ENCODE measurements at places on chromosomes 7 and 10.
A peak's percentile ranks its signal among the peaks of the same experiment; 100 is the strongest.

DNA sequence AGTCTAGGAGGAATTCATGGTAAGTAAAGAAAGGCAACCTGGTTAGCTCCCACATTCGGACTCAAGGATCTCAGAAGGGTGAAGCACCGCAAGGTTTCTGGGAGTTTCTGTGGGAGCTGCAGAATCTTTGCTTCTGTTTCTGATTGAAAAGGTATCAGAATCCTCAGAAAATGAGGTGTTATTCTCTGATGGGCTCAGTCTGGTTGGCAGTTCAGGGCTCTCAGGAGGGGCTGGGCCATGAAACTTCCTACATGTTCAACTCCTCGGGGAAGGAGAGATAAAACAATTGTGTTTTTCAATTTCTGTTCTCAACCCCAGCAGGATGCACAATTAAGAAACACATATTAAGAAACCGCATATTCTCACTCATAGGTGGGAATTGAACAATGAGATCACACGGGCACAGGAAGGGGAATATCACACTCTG lies 9.1 kb downstream of the OR2A7 start:
- peak; percentile 12 for DNase-seq

DNA sequence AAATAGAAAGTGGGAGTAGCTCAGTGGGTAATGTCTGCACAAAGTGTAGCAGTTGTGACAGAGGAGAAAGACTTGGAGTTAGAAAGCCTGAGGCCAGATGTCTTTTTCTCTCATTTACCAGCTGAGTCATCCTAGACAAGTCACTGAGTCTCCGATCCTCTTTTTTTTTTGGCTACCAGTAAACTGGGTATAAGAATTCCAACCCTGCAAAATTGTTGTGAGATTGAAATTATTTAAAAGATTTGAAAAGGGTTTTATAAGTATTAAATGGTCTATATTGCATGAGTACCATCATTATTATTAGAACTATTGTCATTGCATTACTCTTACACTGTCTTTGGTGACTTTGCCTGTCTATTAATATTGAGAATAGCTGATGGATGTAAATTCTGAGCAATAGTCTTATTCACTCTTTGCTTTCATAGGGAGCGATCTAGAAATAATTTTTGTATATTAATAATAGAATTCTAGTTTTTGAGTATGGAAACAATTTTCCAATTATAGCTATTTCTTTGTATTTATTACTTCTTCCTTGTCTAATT lies 74.0 kb downstream of the ARID5B start:
- peak; percentile 57 for DNase-seq

DNA sequence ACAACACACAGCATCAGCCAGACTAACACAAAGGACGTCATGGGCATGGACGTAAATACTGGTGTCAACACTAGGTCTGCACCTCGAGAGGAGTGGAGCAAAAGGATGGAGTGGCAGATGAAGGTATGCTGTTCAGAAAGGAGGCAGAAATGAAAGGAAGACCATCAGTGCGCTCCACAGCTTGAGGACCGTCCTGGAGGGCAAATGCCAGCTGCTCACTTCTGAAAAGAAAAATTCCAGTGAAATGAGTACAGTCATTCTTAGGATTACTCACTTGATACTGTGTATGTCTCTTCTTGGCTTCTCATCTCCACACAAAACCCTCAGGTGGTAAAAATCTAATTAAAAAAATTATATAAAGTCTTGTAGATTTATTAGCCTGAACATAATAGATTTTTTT lies 44.8 kb downstream of the EGFR start:
- peak; percentile 77 for DNase-seq

DNA sequence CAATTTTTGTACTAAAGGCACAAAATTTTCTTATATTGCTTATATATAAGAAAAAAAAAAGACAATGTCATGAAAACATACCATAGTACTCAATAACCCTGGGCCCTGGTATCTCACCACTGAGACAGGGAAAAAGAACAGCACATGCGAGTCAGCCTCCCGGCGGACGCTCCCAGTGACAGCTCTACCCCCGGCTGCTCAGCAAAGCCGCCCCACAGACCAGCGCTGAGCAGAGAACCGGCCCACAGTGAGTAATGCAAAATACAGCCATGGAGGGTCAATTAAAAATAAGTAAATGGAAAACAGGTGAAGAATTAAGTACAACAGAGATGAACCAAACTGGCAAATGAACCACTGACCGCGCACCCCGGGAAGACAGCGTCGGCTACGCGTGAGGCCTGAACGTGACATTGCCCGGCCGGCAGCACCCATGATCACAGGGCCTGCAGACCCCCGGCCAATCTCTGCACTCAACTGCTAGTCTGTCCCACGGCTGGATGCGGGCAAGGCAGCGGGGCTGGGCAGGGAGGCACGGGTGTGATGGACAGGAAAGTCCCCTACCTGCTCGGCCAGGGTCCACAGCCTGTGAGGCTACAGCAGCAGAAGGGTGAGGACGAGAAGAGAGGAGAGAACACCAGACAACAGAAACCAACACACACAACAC lies 175.9 kb downstream of the ZMYND11 start:
- no peak for DNase-seq

DNA sequence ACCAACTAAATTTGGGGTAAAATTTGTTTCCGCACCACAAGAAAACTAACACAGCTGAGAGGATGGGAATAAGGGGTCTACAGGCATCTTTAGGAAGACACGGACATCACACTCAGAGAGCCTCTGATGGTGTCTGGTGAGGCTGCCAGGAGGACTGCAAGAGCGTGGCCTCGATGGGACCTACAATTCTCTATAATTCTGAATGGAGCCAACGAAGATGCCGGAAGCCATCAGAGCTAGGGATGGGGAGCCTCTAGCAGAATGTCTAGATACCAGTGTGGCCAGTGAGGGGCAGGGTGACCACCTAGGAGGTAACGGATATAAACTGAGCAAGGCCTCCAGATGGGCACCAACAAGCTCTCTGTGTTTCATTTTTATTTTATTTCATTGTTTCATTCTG lies 7.5 kb downstream of the GRID1 start:
- DNase-seq: no peak

- no peak for DNase-seq
These were observed 37.8 kb downstream of the HHEX start for GRCh38 chr10:92727550-92727949.

GRCh38 chr10:73159038-73159648 lies 8.7 kb downstream of the ECD start:
- DNase-seq: peak; percentile 39
